Activated T-helper 1 cell treated with anti-CD3 and anti-CD28 coated beads, Interleukin-12 subunit alpha, Interleukin-12 subunit beta, Interleukin-2, Interleukin-4 antibody, amounts not matched to agents 30 ng/mL and 10 ng/mL and 1 ng/mL, durations not matched to agents 14 hours and 24 hours and 36 hours (primary cell): ENCODE measurements at places on chromosomes 6 and 20. TPM values are rescaled to one million over a fixed set of nuclear protein-coding genes. Genes with fewer than 3 reads are reported as not detected.
A peak's percentile ranks its signal among the peaks of the same experiment; 100 is the strongest.

- no peak for DNase-seq
- H3K4me3 ChIP-seq: no peak overlapping the region
- no peaks in the 10 kb centered on the region for H3K36me3 ChIP-seq
- H3K27ac ChIP-seq: no peak overlapping the region
- no peaks in the 10 kb centered on the region for H3K4me1 ChIP-seq
- H3K27me3 ChIP-seq: no peaks in the 10 kb centered on the region
Observed at GRCh38 chr6:79440598-79440997, 96.6 kb downstream of the LCA5 start.

- H3K36me3 ChIP-seq: no peaks in the 10 kb centered on the region
- no peaks in the 10 kb centered on the region for H3K27me3 ChIP-seq
- H3K4me1 ChIP-seq: no peaks in the 10 kb centered on the region
- DNase-seq: no peak
- H3K4me3 ChIP-seq: no peak overlapping the region
Observed at GRCh38 chr6:165206798-165207197, 102.6 kb downstream of the C6orf118 start.

- no peak for DNase-seq
- no peaks in the 10 kb centered on the region for H3K4me1 ChIP-seq
Observed at GRCh38 chr6:117204903-117205302, 60.5 kb upstream of the VGLL2 start.

DNA sequence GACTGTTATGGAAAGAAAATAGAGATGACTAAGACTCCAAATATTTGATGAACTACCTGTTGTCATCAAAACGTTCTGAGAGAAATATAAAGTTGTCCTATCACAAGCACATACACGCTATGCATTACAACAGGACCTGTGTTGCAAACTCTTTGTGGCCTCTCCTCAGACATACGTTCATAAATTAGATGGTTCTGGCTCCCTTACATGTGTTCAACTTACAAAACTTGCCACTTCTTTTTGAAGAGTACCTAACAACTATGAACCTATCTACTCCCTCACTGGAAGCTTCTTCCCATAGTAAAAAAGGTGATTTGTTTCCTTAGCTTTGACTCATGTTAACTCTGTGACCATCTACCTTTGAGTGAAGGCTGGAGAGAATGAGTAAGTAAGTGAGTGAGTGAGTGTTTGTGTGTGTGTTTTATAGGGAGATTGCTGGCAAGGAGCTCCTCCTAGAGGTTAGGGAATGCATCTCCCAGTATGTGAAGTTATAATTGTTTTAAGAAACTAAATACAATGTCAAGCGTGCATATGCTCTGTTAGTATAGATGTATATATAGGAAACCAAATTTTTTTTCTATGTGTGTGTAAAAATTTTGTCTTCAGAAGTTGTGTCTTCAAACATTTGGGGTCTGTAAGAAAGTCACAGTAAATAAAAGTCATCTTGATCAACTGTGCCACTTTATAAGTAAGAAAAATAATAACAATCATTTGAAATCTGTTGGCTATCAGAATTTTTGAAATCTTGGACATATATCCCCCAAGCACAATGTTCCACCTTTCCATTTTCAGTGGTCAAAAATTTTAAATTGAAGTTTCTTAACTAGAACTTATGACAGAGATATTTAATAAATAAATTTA lies 1211.1 kb upstream of the GJE1 start:
- no peaks in the 10 kb centered on the region for H3K4me1 ChIP-seq
- no peak overlapping the region for H3K27ac ChIP-seq
- no peaks in the 10 kb centered on the region for H3K36me3 ChIP-seq
- no peak for DNase-seq
- H3K4me3 ChIP-seq: no peak overlapping the region

GRCh38 chr6:310671-311070 lies 18.4 kb downstream of the DUSP22 start:
- H3K4me3 ChIP-seq: no peak overlapping the region
- H3K27ac ChIP-seq: no peak overlapping the region
- H3K36me3 ChIP-seq: peaks cover 7% of the 10 kb centered on the region
- H3K4me1 ChIP-seq: peaks cover 18% of the 10 kb centered on the region

DNA sequence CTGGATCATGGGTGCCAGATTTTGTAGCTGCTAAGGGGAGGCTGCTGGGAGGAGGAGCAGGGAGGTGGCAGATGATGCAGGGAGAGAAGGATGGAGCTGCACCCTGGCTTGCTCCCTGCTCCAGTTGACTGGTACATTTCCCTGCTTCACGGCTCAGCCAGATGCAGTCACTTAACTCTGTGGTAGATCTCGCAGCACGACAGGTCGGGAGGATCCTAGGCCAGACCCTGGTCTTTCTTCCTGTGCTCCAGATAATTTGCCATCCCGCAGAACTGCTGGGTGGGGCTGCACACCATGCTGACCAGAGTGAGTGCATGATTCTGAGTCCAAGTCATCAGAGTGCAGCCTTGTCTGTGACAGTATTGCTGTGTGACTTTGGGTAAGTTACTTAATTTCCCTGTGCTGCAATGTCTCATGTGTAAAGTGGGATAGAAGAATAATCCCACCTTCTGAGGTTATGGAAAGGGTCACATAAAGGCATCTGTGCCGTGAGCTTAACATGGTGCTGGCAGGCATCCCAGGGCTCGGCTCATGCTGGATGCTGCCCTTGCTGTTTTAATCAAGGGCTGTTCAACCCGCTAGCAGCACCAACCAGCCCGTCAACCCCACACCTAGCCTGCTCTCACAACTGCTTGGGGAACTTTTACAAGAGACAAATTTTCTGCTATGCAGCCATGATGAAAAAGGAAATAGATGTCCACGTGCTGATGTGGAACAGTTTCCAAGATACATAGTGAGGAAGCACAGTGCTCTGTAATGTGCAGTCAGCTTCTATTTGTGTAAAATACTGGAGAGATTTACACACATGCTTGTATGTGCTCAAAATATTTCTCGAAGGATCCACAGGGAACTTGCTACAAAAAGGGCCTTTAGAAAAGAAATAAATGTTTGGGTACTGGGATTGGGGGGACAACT lies 257.9 kb downstream of the CDH26 start:
- H3K27me3 ChIP-seq: peaks cover 1% of the 10 kb centered on the region
- H3K27ac ChIP-seq: no peak overlapping the region
- no peak overlapping the region for H3K4me3 ChIP-seq
- no peaks in the 10 kb centered on the region for H3K36me3 ChIP-seq
- no peak for DNase-seq
- no peaks in the 10 kb centered on the region for H3K4me1 ChIP-seq

DNA sequence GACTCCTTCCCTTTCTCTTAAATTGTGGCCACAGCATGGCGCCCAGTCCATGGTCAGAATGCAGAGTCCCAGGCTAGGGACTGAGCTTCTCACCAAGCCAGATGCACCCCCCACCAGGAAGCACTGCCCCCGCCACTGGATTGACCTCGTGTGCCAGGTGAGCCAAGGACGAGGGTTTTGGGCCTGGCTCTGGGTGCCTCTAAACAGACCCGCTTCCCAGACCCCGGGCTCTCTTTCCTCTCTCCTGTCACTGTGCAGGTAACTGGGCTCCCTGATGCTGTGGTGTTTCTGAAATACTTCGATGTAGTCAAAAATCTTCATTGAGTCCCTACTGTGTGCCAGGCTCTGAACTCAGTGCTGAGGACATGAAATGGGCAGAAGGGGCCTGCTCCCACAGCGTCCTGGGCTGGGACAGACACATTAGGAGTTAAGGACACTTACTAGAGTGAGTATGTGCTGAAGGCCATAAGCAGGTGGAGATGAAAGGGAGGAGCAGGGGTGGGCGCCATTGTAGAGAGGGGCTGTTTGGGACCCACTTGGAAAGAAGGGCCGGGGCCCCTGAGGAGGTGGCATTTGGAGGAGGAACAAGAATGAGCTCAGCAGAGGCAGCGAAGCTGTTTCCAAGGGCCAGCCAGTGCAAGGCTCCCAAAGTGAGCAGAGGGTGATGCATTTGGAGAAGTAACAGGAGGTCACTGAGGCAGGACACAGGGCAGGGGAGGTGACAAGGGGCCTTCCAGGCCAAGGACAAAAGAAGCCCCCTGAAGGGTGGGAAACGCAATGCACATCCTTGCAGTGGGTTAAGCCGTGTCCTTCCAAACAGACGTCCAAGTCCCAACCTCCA lies 217.1 kb downstream of the ANKRD60 start:
- DNase-seq: no peak
- no peak overlapping the region for H3K4me3 ChIP-seq
- peaks cover 3% of the 10 kb centered on the region for H3K27me3 ChIP-seq
- H3K27ac ChIP-seq: no peak overlapping the region
- H3K36me3 ChIP-seq: no peaks in the 10 kb centered on the region

GRCh38 chr6:56749632-56750151 lies 107.0 kb upstream of the DST start:
- DNase-seq: no peak
- peaks cover 10% of the 10 kb centered on the region for H3K4me1 ChIP-seq
- peak overlapping the region; percentile 43 for H3K27ac ChIP-seq
- H3K4me3 ChIP-seq: no peak overlapping the region
- H3K27me3 ChIP-seq: peaks cover 8% of the 10 kb centered on the region

- H3K36me3 ChIP-seq: no peaks in the 10 kb centered on the region
- H3K27me3 ChIP-seq: no peaks in the 10 kb centered on the region
- H3K27ac ChIP-seq: no peak overlapping the region
- DNase-seq: no peak
- no peaks in the 10 kb centered on the region for H3K4me1 ChIP-seq
Observed at GRCh38 chr6:23940466-23940865, 185.5 kb upstream of the NRSN1 start.

DNA sequence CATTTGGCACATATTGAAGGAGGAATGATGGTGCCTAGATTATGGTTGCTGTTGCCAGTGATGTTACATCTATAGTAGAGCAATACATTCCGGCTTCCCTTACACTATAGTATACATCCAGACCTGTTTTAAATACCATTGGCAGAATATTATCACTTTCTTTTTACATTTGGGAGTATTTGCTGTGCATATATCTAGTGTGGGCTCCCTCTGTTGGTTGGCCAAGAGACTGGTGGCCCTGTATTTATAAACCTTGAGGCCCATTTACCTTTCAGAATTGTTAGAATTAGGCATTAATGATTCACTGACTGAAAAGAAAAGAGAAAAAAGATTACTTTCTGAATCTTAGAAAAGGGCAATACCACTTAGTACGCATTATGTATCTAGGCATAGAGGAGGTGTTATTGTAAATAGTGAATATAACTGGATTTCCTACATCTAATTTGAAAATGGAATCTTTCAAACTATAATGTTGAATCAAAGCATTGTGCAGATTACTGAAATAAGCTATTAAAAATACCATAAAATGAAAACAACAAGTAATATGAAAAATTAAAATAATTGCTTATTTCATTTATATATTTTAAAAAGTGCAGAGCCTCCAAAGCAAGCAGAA lies 628.8 kb upstream of the MAN1A1 start:
- no peak overlapping the region for H3K4me3 ChIP-seq
- H3K36me3 ChIP-seq: no peaks in the 10 kb centered on the region
- no peaks in the 10 kb centered on the region for H3K4me1 ChIP-seq
- peaks cover 2% of the 10 kb centered on the region for H3K27me3 ChIP-seq
- DNase-seq: no peak

DNA sequence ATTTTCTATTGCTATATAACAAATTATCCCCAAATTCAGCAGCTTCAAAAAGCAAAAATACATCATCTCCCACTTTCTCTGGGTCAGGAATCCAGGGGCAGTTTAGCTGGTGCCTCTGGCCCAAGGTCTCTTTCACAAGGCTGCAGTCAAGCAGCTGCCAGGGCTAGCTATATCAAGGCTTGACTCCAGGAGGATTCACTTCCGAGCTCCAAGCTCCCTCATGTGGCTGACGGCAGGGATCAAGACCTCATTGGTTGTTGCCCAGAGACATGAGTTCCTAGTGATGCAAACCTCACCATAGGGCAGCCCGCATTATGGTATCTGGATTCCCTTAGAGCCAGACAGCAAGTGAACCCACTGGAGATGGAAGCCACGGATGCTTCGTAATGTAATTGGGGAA lies 1.3 kb upstream of the VNN1 start:
- no peak for DNase-seq
- no peak overlapping the region for H3K27ac ChIP-seq
- no peaks in the 10 kb centered on the region for H3K4me1 ChIP-seq
- no peak overlapping the region for H3K4me3 ChIP-seq

DNA sequence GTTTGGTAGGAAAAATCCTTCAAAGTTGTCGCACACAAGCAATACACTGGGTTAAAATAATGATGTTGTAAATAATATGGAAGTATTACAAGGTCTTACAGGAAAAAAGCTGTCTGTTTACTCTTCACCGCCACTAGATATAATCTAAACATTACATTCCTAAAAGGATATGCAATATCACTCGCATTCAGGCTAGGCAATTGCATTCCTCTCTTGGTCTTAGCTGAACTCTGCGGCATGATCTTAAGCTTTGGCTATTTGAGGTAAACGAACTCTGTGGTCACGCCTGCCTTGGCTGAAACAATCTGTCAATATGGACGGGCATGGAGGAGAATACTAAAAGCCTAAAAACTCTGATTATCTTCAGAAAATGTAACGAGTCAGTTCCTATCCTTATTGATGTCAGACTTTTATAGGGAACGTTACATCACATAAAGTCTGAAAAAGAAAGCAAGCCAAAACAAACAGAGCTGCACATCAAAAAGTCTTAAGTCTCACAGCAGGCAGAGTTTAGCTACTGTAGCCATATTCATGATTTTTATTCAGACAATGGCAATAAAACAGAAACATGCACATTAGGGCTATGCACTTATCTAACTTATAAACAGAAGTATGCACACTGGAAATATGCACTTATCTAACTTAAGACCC lies 30.8 kb upstream of the FILIP1 start:
- peaks cover 26% of the 10 kb centered on the region for H3K27me3 ChIP-seq
- DNase-seq: no peak
- no peak overlapping the region for H3K27ac ChIP-seq

Gene ASCC3
- total RNA-seq: 70.1 and 70.8 TPM in 2 replicates

Gene TSHZ2
- 26.0 and 27.5 TPM in 2 replicates for total RNA-seq

Gene BMP7
- total RNA-seq: 0.12 and 0.21 TPM in 2 replicates

Gene GSTA5
- total RNA-seq: not detected in 2 replicates

Gene CLPSL2
- total RNA-seq: not detected in 2 replicates

Gene SLC4A11
- total RNA-seq: 3.2 and 3.3 TPM in 2 replicates

Gene PGC
- 0.60 TPM in 1 of 2 replicates, not detected in the other for total RNA-seq

Gene CASS4
- 6.7 and 7.8 TPM in 2 replicates for total RNA-seq
